ENCODE measurements at places on chromosomes 11 and 22.

DNA sequence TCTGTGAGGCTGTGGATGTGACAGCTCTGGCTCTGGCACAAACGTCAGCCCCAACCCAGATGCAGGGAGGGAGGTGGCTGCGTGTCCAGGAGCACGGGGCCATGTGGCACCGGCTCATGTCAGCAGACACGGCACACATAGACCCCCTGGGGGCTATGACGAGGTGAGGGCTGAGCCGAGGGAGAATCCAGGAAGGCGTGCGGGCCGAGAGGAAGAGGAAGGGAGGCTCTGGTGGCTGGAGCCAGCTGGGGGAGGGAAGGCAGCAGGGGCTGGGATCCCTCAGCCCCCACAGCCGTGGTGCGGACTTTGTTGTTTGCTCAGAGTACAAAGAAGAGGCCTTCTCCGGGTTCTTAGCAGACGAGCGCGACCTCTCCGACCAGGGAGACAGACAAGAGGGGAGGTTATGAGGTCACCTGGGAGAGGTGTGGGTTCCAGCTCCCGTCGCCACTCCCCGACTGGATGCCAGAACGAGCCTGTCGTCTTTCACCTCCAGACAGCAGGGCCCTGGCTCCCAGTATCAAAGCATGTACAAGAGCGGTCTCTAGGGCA, 46.1 kb downstream of the CDKN1C start:
- H3K36me3 ChIP-seq: no peaks in the 10 kb centered on the region
- no peak overlapping the region for H3K4me3 ChIP-seq
- H3K4me1 ChIP-seq: no peaks in the 10 kb centered on the region
- H3K27ac ChIP-seq: no peak overlapping the region
- no peaks in the 10 kb centered on the region for H3K27me3 ChIP-seq

- H3K27ac ChIP-seq: peak overlapping the region; percentile 100
- peak; percentile 70 for DNase-seq
- H3K4me1 ChIP-seq: peaks cover 51% of the 10 kb centered on the region
- no peaks in the 10 kb centered on the region for H3K27me3 ChIP-seq
- H3K36me3 ChIP-seq: peaks cover 33% of the 10 kb centered on the region
- H3K4me3 ChIP-seq: peak overlapping the region; percentile 93
These were observed 2.4 kb upstream of the ATP5MG start for GRCh38 chr11:118398791-118399559.

DNA sequence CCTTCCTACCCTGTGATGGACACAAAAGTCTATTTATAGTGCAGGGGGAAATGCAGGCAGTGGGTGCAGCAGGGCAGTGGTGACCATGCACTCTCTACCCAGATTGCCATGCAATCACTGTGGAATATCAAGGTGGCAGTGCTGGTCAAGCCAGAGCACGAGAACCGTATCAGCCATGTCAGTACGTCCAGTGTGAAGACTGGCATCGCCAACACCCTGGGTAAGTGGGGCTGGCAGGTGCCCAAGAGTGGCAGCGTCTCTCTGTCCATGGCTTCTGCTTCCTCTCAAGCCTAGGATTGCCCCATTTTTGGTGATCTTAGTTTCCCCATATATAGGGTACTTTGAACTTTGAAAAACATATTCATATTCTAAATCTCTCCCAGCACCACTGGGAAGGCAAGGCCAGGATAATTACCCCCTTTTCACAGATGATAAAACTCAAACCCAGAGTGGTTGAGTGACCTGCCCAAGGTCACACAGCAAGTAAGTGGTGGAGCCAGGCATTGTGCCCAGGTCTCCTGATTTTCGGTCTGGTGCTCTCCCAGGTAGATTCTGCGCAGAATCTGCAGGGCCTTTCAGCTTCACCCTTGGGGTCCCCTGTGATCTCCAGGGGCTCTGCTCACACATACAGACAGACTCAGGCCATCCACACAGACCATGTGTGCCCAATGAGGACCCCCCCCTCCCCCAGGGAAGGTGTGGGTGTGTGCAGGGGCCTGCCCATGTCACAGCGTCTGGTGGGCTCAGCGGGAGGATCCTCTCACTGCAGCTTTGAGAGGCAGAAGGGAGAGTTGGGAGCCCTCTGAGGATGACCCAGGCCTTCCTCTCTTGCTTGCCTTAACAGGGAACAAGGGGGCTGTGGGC, 7.1 kb downstream of the INPPL1 start:
- no peaks in the 10 kb centered on the region for H3K4me1 ChIP-seq
- H3K4me3 ChIP-seq: no peak overlapping the region
- peaks cover 22% of the 10 kb centered on the region for H3K36me3 ChIP-seq
- DNase-seq: no peak
- no peaks in the 10 kb centered on the region for H3K27me3 ChIP-seq
- no peak overlapping the region for H3K27ac ChIP-seq

- H3K4me3 ChIP-seq: no peak overlapping the region
- H3K27ac ChIP-seq: no peak overlapping the region
- H3K36me3 ChIP-seq: no peaks in the 10 kb centered on the region
- H3K4me1 ChIP-seq: no peaks in the 10 kb centered on the region
- no peaks in the 10 kb centered on the region for H3K27me3 ChIP-seq
These were observed 305.7 kb downstream of the BLID start for GRCh38 chr11:121810291-121810690.

DNA sequence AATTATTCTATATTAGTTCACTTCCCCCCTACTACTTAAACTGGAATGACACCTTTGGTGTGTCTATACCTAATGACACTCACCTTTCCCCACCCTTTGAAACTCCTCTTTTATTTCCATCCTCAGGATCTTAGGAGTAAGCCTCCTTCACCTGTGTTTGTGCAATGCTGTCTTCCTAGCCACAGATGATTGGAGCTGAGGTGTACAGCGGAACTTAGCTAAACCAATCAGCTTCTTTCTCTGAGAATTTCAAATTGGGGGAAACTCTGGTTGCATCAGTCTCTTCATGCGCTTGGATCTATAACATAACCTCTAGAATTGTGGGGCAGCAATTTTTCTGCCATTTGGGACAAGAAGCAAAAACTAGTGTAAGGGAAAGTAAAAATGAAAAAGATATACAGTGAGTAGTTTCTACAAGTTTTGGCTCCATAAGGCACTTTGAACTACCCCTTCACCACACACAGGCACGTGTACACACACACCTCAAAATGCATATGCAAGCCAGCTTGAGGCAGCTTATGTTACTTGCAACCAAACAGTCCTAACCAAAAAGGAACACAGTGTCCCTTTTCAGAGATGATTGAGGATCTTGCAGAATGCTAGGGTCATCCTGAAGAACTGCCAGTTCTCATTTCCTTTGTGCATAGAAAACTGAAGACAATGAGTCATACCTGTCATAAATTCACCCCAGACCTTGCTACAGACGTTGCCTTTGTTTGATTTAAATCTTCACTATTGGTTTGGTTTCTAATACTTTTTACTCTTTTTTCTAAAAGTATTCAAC, 36.0 kb upstream of the LDLRAD3 start:
- H3K4me1 ChIP-seq: no peaks in the 10 kb centered on the region
- no peak for DNase-seq
- no peak overlapping the region for H3K4me3 ChIP-seq
- H3K27me3 ChIP-seq: peaks cover 6% of the 10 kb centered on the region
- H3K27ac ChIP-seq: no peak overlapping the region
- no peaks in the 10 kb centered on the region for H3K36me3 ChIP-seq

- peak overlapping the region; percentile 38 for H3K27ac ChIP-seq
- no peaks in the 10 kb centered on the region for H3K27me3 ChIP-seq
- DNase-seq: peak; percentile 18
These were observed 22.7 kb upstream of the XBP1 start for GRCh38 chr22:28822930-28823551.

DNA sequence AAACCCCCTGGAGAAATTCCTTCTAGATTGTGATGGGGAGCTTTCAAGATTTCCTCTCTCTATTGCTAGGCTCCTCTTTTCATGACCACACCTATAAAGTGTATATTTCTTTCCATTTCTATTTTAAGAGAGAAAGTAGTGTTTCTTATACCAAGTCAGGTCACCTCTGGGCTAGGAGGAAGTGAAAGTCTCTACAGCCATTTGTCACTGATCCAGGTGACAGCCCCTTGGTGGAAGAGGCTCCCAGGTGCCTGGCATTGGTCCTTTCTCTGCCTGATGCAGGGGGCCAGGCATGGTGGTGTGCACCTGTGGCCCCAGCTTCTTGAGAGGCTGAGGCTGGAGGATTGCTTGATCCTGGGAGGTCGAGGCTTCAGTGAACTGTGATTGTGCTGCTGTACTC, 64.7 kb downstream of the DHCR7 start:
- peaks cover 17% of the 10 kb centered on the region for H3K27me3 ChIP-seq
- H3K36me3 ChIP-seq: no peaks in the 10 kb centered on the region
- H3K4me1 ChIP-seq: no peaks in the 10 kb centered on the region
- H3K27ac ChIP-seq: no peak overlapping the region

DNA sequence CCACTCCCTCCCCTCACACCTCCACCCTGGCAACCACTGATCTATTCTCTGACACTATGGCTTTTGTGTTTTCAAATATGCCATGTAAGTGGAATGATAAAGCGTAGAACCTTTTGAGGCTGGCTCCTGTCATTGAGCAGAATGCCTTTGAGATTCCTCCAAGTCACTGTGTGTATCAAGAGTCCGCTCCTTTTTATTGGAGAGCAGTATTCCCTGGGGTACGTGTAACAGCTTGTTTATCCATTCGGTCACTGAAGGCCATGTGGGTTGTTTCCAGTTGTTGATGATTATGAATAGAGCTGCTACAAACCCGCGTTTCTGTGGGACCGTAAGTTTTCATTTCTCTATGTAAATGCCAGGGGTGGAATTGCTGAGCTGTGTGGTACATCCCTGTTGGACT, 10.3 kb downstream of the TP53I11 start:
- no peak for DNase-seq
- no peak overlapping the region for H3K27ac ChIP-seq
- peaks cover 24% of the 10 kb centered on the region for H3K4me1 ChIP-seq
- no peak overlapping the region for H3K4me3 ChIP-seq
- no peaks in the 10 kb centered on the region for H3K36me3 ChIP-seq
- H3K27me3 ChIP-seq: no peaks in the 10 kb centered on the region

GRCh38 chr11:128040603-128041002, 546.8 kb downstream of the ETS1 start:
- no peaks in the 10 kb centered on the region for H3K27me3 ChIP-seq
- H3K27ac ChIP-seq: no peak overlapping the region
- H3K4me3 ChIP-seq: no peak overlapping the region

GRCh38 chr22:19909350-19910179, 32.0 kb upstream of the COMT start:
- no peaks in the 10 kb centered on the region for H3K27me3 ChIP-seq
- peak; percentile 92 for DNase-seq
- peak overlapping the region; percentile 45 for H3K27ac ChIP-seq
- peaks cover 20% of the 10 kb centered on the region for H3K36me3 ChIP-seq

GRCh38 chr22:35479985-35480550, 60.6 kb upstream of the RASD2 start:
- no peak for DNase-seq
- H3K27ac ChIP-seq: no peak overlapping the region
- no peaks in the 10 kb centered on the region for H3K36me3 ChIP-seq
- no peak overlapping the region for H3K4me3 ChIP-seq
- peaks cover 35% of the 10 kb centered on the region for H3K27me3 ChIP-seq
- H3K4me1 ChIP-seq: no peaks in the 10 kb centered on the region

GRCh38 chr11:16611926-16612565, 126.4 kb upstream of the C11orf58 start:
- no peak overlapping the region for H3K4me3 ChIP-seq
- H3K27me3 ChIP-seq: peaks cover 44% of the 10 kb centered on the region
- peaks cover 24% of the 10 kb centered on the region for H3K4me1 ChIP-seq
- no peaks in the 10 kb centered on the region for H3K36me3 ChIP-seq

DNA sequence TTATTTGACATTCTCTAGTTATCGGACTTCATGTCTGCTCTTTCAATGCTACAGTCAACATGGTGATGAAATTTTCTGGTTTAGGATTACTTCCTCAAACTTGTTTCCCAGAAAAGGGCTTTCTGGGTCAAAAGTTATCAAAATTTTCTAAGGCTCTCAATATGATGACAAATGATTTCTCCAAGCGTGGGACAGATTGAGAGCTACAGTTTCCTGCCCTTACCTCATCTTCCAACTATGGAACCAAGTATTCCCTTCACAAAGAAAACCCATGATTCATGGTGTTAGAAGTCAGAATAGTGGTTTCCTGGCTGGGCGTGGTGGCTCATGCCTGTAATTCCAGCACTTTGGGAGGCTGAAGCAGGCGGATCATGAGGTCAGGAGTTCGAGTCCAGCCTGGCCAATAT, 17.8 kb downstream of the MYO18B start:
- no peaks in the 10 kb centered on the region for H3K27me3 ChIP-seq
- no peak overlapping the region for H3K4me3 ChIP-seq
- no peak overlapping the region for H3K27ac ChIP-seq
- H3K36me3 ChIP-seq: no peaks in the 10 kb centered on the region
- H3K4me1 ChIP-seq: no peaks in the 10 kb centered on the region

- peaks cover 12% of the 10 kb centered on the region for H3K27me3 ChIP-seq
- no peak for DNase-seq
- H3K27ac ChIP-seq: no peak overlapping the region
- no peak overlapping the region for H3K4me3 ChIP-seq
- H3K4me1 ChIP-seq: no peaks in the 10 kb centered on the region
- no peaks in the 10 kb centered on the region for H3K36me3 ChIP-seq
These were observed 18.3 kb upstream of the CLMP start for GRCh38 chr11:123213307-123213771.

GRCh38 chr11:17890325-17890724, 122.5 kb downstream of the SERGEF start:
- no peaks in the 10 kb centered on the region for H3K27me3 ChIP-seq
- no peak overlapping the region for H3K27ac ChIP-seq
- H3K4me1 ChIP-seq: no peaks in the 10 kb centered on the region
- no peak overlapping the region for H3K4me3 ChIP-seq
- no peak for DNase-seq

- DNase-seq: peak; percentile 55
- peaks cover 2% of the 10 kb centered on the region for H3K27me3 ChIP-seq
- no peak overlapping the region for H3K4me3 ChIP-seq
These were observed 48.8 kb downstream of the OSBP2 start for GRCh38 chr22:30743257-30744020.

DNA sequence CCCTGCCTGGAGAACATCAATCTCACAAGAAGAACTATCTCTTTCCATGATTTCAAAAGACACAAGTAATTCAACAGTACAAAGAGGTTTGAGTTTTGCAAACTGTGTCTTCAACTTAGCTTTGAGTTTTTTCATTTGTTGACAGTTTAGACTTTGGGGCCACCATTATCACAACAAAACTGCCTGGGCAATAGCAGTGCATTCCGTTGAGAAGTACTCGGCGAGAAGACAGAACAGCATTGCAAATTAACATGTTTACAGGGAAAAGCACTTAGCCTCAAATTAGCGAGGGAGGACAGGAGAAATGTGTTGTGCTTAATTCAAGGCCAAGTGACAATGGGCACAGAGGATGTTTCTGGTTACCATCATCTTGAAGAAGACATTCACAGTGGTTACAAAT, 133.2 kb upstream of the MPPED2 start:
- H3K27me3 ChIP-seq: no peaks in the 10 kb centered on the region
- no peak for DNase-seq
- no peaks in the 10 kb centered on the region for H3K36me3 ChIP-seq
- H3K4me3 ChIP-seq: no peak overlapping the region

DNA sequence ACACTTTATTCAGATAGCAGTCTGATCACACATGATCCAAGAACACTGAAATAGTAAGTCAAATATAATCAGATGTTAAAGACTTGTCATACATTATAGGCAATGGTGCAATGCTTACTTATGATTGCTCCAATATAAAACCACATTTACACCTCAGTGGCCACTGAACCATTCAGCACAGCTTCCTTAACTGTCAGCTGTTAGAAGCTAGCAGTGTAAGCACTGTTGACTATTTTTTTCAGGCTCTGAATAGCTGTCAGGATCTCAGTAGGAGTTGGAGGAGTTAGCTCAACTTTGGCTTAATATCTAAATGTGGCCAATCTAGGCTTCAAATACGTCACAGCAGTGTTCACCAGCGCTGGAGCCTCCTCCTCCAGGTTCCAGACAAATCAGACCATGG, 36.6 kb downstream of the METTL15 start:
- H3K4me3 ChIP-seq: no peak overlapping the region
- peaks cover 21% of the 10 kb centered on the region for H3K36me3 ChIP-seq
- no peak overlapping the region for H3K27ac ChIP-seq
- no peaks in the 10 kb centered on the region for H3K27me3 ChIP-seq
- peaks cover 3% of the 10 kb centered on the region for H3K4me1 ChIP-seq

Data from activated CD4-positive, alpha-beta T cell treated with anti-CD3 and anti-CD28 coated beads for 36 hours (primary cell).